HuH-7 (cell line): ENCODE measurements at places on chromosomes 3 and 15.

DNA sequence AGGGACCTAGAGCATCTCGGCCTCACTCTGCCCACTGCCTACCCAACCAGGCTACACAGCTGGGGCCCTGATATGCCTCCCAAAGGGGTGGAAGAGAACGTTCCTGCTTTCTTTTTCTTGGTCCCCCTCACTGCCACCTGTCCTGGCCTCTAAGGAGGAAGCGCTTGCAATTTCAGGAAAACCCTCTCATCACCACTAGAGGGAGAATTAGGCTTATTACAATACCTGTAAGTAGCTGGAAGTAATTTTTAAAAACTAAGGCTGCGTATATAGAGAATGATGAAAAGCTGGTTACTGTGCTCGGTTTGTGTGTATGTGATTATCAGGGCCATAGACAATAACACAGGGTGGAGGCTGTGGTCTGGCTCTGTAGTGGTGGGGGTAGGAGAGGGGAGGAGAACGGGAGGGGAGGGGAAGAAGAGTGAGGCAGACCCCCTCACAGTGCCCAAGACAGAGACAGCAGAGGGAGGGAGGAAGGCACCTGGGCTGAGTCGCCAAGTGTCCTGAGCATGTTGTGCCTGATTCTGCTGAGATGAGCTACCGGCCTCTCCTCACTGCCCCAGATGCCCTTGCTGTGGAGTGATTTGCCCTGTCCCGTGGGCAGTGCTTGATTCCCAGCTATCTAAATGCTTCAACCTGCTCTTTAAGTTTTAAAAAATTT lies 3.3 kb downstream of the GABRG3 start:
- DNase-seq = peak; percentile 21

DNA sequence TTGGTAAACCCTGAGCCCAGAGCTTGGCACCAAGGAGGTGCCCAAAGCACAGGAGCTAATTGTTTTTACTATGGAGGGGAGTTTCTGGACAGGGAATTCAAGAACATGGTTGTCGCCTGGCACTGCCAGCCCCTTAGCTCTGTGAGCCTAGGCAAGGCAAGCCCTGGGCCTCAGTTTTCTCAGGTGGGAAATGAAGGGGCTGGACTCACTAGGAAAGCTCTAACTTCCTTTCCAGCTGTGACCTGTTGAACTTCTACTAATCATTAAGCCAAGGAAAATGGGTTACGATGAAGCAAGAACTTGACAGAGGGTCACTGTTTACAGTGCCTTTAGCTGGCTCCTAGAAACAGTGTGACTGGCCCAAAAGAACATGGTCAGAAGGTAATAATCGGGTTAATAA lies 277.2 kb downstream of the SHQ1 start:
- peak; percentile 34 for DNase-seq

DNA sequence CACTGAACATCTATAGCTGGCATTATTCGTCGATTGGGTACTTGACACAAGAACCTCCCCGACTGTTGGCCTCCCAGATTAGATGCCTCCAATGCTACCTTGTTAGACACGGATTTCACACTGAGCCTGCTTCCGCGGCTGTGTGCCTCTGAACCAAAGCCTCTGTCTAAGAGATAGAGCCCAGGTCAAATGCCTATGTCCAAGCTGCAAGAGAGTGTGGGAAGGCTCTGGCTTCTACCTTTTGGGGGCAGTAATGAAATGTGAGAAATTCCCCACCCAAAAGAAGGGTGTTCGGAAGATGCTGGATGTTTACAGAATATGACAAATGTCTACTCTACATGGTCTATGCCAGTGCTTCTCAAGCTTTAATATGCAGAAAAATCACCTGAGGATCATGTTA lies 2.0 kb upstream of the RPUSD2 start:
- DNase-seq = peak; percentile 36

DNA sequence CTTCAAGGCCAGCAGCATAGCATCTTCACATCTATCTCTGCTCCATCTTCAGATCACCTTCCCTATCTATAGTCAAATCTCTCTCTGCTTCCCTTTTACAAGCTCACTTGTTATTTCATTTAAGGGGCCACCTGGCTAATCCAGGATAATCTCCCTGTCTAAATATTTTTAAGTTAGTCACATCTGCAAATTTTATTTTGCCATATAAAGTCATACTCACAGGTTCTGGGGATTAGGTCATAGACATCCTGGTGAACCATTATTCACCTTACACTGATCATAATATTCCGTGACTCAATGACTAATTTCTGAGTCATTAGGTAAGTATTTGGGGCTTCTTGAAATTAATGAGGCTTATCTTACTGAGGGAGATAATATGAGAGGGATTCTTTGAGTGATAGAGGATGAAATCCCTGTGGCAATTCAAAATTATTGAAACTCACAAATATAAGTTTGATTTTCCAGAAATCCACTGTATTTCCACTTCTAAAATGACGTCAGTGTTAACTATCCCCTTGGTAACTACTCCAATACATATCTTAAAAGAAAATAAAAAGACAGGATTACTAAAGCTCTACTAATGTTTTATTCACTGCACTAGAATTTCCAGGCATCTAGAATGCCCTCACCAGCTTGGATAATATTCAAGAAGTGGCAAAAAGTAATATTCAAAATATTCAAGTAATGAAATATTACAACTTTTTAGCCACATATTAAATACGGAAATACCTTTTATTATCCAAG lies 93.7 kb upstream of the RBMS3 start:
- DNase-seq = no peak

DNA sequence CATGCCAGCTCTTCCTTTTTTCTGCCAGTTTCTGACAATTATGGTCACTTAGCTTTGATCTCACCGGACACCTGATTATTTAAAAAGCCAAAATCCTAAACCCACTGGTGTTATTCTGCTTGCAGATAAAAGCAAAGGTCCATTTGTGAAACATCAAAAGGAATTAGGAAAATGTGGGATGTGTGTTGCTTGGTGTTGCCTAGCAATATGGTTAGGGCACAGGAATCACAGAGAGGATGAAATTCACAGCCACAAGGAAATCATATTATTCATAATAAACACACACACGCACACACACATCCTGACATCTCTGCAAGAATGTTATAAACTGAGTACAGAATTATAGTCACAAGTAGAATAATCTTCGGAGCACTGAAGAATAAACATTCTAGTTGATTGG lies 89.3 kb upstream of the BHLHE40 start:
- DNase-seq = no peak

DNA sequence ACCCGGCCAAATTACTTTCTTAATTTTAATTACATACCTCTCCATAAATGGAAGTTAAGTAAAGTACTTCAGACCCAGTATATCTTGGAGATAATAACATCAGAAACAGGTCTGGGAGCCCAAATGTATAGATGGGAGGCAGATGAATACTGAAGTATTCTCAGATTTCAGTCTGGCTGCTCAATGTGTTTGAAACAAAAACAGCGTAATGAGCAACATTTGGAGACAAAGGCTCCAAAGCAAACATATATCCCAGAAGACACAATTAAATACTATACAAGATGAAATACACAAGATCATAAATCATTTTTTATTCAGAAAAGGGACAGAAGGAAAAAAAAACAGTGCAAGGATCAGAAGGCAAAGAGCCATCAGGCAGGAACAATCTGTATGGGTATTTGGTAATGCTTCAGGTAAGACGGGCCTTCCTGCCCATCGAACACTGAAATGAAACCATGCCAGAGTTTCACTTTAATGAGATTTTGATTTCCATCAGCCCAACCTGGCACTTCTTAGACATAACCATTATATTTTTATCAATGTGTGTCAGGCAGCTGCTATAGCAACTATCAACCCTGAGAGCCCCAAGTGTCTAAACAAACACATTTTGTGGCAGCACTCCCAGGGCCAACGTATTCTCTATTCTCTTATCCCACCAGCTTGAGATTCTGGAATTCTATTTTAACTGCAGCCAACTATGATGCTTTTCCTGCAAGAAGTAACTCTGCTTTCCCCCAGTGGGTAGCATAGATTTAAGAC lies 210.8 kb downstream of the STT3B start:
- DNase-seq = no peak

DNA sequence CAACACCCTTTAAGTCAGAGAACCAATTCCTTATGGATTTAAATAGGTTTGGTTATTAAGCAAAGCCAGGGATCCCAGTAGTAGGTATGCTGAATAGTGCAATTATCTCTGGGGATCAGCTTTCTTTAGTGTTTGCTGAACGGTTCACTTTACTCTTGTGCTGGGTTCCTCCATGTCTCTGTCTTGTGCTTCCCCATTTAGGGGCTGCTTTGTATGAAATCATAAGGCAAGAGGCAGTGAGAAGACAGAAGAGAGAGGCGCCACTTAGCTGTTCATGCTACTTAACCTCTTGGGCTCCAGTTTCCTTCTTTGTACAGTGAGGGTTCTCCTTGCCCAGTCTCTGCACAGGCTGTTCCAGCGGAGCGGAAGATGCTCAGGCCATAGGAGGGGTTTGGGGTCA lies 3.5 kb downstream of the ST6GAL1 start:
- DNase-seq = no peak

DNA sequence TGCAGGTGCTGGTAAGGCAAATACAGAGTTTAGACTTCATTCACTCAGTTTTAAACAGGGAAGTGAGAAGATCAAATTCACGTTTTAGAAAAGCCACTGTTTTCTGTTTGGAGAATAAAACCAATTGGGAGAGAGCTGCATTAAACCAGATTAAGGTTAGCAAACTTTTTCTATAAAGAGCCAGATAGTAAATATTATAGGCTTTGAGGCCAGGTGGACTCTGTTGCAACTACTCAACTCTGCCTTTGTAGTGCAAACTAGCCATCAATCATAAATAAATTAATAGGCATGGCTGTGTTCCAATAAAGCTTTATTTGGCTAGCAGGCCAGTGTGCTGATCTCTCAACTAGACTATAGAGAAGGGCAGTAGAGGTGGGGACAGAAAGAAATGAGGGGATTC lies 33.5 kb downstream of the SUCLG2 start:
- DNase-seq = no peak

DNA sequence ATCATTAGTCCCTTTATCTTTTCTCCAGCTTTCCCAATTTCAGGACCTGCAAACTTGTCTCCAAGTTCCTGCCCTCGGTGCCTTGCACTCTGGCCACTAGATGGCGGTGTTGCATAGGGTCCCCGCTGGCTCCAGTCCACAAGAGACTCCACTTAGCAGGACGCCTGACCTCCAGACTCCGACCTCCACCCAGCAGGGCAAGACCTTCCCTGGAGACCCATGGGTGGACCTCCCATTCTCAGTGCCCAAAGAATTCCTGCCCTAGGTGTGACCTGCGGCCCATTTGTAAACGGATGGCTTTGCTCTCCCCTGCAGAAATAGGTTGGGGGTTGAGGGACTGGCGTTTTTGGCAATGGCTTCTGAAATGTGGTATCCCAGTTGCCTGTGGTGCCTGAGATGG lies 82.6 kb downstream of the LSM3 start:
- DNase-seq = peak; percentile 95

DNA sequence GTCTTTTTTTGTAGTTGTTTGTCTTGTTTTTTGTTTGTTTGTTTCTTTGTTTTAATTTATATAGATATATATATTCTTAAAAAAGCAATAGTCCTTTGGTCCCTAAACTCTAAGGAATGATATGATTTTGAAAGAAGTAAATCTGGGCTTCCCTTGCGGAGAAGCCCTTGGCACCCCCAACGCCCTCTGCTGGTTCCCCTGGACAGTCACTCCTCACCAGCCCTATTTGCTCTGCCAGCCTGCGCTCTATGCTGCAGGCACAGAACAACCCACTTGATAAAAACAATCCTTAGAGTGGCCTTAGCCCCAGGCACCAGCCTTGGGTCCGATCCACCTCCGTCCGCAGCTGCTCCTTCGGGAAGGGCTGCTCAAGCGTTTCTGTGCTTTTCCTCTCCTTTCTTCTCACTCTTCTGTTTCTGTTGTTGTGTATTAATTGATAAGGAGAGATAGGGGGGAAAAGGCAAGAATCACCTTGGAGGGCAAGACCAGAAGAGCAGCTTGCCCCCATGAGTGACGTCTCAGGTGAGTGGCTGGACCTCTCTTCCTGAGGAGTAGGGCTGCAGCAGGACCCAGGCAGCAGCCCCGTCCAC lies 13.7 kb upstream of the PARP6 start:
- DNase-seq = peak; percentile 85

DNA sequence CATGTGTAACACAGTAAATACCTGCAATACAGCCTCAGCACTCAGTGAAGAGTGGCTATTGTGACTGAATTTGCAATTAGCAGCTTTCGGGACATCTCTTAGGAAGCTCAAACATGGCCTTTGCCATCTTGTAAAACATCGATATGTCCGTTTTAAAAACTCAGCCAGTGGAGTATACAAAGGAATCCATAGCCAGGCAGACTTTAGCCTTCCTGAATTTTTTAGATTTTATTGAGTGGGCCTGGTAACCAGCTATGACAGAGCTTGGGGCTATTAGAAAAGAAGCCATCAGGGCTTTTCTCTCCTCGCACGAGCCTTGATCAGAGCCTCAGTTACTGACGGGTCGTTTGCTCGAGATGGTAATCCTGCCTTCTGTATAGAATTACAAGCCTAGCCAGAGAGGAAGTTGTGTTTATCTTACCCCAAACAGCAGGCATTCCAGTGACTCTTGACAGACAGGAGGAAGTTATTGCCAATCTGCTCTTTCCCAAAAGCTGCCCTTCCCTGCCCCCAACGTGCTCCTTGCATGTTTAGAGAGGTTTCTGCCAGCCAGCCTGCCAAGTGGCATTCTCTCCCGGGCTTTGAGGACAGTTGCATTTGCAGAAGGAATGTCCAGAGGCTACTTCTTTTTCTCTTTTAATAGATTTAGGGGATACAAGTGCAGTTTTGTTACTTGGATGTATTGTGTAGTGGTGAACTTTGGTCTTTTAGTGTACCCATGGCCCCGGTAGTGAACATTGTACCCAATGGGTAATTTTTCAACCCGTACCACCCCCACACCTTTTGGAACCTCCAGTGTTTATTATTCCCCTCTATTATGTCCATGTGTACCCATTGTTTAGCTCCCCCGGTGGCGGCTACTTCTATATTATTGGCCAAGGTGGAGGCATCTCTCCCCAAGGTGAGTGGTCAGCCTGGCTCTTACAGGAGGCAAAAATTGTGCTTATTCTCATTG lies 40.6 kb downstream of the ITPR1 start:
- DNase-seq = peak; percentile 22

- DNase-seq = no peak
Measured at GRCh38 chr3:152205097-152205593, 63.6 kb upstream of the MBNL1 start.

DNA sequence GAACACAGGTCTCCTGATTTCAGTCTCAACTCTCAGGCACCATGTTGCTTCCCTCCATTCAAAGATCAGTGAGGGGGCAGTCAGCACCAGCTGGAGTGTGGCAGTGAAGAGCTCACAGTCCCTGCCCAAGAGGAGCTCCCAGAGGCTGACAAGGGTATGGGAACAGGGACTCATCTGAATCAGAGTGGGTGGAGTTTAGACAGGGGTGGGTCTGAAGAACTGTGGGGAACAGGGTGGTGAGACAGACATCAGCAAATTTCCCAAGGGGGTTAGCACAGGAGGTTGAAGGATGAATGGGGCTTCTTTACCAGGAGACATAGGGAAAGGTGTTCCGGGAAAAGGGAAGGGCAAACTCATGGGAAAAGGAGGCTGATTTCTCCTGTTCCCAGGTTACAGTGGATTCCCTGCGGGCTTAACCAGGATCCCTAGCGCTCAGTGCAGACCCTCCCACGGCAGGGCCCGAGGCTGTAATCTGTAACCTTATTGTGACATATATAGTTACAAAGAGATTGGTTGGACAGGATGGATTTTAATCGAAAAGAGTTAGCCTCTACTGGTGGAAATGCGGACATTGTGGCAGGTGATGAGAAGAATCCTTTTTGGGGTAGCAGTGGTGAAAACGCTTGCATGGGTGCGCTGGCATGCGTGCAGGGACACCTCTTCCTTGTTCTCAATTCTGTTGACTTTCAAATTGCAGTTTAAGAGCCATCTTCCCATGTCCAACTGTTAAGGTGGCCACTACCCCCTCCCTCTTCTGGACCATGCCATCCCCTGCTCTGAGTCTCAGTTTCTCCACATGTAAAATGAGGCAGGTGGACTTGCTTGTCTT lies 160.3 kb downstream of the SMAD6 start:
- DNase-seq = no peak

GRCh38 chr3:119628816-119629445 lies 31.2 kb downstream of the PLA1A start:
- DNase-seq = no peak
